CD4-positive, CD25-positive, alpha-beta regulatory T cell (primary cell): ENCODE measurements at places on chromosomes 2 and 18.
A peak's percentile ranks its signal among the peaks of the same experiment; 100 is the strongest.

GRCh38 chr2:128358941-128359731, 40.5 kb upstream of the HS6ST1 start:
- H3K27me3 ChIP-seq, result no peaks in the 10 kb centered on the region
- no peaks in the 10 kb centered on the region for H3K36me3 ChIP-seq
- DNase-seq, result no peak
- no peak overlapping the region for H3K4me3 ChIP-seq
- no peaks in the 10 kb centered on the region for H3K4me1 ChIP-seq

DNA sequence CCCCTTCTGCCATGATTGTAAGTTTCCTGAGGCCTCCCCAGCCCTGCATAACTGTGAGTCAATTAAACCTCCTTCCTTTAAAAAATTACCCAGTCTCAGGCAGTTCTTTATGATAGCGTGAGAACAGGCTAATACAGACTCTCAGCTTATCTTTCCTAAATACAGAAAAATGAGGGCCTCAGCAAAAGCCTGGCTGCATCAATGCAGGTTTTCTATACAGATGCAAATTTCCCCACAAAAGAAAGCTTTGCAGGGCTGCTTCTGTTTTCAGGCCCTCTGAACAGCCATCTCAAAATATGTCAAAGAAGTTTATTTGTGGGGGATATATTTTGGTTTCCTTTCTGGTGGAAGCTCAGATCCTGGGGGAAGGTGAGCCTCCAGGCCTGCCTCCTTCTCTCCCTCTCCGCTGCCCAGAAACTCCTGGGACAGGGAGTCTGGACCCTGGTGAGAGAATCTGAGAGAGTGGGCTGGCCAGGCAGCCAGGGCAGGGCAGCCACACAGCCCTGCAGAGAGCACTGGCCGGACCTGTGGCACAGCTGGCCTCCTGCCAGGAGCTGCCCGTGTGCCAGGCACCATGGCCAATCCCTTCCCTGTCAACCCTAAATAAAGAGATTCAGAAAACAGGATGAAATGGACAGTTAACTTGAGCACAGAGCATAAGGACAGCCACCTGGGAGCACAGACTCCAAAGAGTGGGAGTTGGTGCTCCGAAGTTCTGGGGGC, 21.6 kb upstream of the AGXT start:
- H3K4me1 ChIP-seq, result no peaks in the 10 kb centered on the region
- no peaks in the 10 kb centered on the region for H3K36me3 ChIP-seq
- no peaks in the 10 kb centered on the region for H3K27me3 ChIP-seq
- no peak overlapping the region for H3K27ac ChIP-seq
- no peak for DNase-seq

- H3K4me3 ChIP-seq, result no peak overlapping the region
- DNase-seq, result no peak
- no peak overlapping the region for H3K27ac ChIP-seq
- H3K4me1 ChIP-seq, result peaks cover 5% of the 10 kb centered on the region
Observed at GRCh38 chr2:44211183-44211582, 42.5 kb downstream of the PPM1B start.

GRCh38 chr2:169480079-169480465, 778 bp downstream of the BBS5 start:
- H3K27me3 ChIP-seq, result no peaks in the 10 kb centered on the region
- H3K36me3 ChIP-seq, result no peaks in the 10 kb centered on the region
- no peak for DNase-seq
- H3K27ac ChIP-seq, result no peak overlapping the region

GRCh38 chr18:9757827-9758621, 49.9 kb downstream of the RAB31 start:
- H3K36me3 ChIP-seq, result no peaks in the 10 kb centered on the region
- DNase-seq, result no peak
- no peak overlapping the region for H3K4me3 ChIP-seq
- H3K4me1 ChIP-seq, result no peaks in the 10 kb centered on the region
- H3K27ac ChIP-seq, result no peak overlapping the region

GRCh38 chr2:205073433-205074020, 528.3 kb downstream of the PARD3B start:
- no peaks in the 10 kb centered on the region for H3K27me3 ChIP-seq
- no peak overlapping the region for H3K4me3 ChIP-seq
- no peaks in the 10 kb centered on the region for H3K36me3 ChIP-seq
- H3K27ac ChIP-seq, result no peak overlapping the region

- H3K4me3 ChIP-seq, result peak overlapping the region; percentile 62
- H3K27me3 ChIP-seq, result peaks cover 2% of the 10 kb centered on the region
Observed at GRCh38 chr2:100643906-100644501, 81.2 kb downstream of the PDCL3 start.

DNA sequence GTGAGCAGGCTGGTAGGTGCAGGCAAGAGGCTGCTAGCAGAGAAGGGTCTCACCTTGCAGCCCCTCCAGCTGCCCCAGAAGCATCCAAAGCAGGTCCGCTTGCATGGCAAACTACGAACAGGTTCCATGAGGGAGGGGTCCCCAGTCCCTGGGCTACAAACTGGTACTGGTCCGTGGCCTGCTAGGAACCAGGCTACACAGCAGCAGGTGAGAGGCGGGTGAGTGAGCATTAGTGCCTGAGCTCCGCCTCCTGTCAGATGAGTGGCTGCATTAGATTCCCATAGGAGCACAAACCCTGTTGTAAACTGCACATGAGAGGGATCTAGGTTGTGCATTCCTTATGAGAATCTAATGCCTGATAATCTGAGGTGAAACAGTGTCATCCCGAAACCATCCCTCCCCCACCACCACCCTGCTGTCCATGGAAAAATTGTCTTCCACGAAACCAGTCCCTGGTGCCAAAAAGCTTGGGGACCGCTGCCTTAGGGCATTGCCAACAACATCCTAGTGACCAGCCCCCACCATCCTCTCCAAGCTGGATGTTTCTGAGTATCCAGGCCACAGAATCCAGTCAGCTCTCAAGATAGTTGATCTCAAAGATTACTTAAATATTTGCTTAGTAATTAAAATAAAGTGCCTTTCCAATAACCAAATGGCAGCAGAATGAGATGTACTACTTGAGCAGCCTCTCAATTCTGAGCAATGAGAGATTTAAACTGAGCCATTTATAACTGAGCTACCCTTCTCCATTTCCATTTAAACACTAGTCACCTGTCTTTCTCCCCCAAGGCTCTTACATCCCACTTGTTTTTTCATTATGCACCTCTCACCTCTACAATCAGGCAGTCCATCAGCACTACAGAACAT, 32.4 kb downstream of the LRP2 start:
- no peaks in the 10 kb centered on the region for H3K36me3 ChIP-seq
- H3K27ac ChIP-seq, result no peak overlapping the region
- H3K27me3 ChIP-seq, result no peaks in the 10 kb centered on the region
- no peaks in the 10 kb centered on the region for H3K4me1 ChIP-seq
- H3K4me3 ChIP-seq, result no peak overlapping the region
- no peak for DNase-seq

DNA sequence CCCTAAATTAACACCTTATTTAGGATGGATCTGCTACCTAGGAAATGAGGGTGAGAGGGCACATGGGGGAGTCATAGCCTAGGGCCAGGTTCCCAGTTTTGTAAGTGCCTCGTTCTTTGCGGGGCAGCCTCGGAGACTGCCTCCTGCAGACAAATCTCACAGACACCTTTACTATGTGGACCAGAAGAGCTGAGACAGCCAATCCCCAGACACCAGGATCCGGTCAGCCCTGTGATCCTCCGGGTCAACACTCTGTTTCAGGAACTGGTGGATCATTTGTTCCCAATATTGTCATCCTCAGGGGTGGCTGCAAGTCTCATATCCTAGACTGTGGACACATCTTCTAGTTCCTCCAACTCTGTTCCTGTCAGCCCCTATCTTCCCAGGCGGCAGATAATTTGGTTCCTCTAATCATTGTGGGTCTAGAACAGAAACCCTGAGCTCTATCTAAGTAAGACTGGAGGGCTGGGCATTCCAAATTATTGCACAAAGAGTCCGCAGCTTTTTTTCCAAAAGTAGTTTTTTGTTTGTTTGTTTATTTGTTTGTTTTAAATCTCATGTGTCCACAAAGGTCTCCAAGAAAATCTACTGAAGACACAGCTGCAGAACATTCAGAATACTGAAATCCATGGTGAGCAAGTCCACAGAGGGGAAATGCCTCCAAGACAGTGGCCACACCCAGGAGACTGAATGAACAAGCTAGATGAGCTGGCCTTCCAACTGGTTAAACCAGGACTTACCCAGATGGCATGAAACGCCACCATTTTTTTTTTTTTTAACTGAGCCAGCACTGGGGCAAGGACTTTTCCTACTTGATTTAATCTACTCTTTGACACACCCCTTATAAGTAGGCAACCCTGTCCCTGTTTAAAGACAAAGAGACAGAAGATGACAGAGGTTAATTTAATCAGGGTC, 6.2 kb upstream of the GDF7 start:
- no peak overlapping the region for H3K27ac ChIP-seq
- H3K27me3 ChIP-seq, result peaks cover 18% of the 10 kb centered on the region
- DNase-seq, result no peak
- no peak overlapping the region for H3K4me3 ChIP-seq

DNA sequence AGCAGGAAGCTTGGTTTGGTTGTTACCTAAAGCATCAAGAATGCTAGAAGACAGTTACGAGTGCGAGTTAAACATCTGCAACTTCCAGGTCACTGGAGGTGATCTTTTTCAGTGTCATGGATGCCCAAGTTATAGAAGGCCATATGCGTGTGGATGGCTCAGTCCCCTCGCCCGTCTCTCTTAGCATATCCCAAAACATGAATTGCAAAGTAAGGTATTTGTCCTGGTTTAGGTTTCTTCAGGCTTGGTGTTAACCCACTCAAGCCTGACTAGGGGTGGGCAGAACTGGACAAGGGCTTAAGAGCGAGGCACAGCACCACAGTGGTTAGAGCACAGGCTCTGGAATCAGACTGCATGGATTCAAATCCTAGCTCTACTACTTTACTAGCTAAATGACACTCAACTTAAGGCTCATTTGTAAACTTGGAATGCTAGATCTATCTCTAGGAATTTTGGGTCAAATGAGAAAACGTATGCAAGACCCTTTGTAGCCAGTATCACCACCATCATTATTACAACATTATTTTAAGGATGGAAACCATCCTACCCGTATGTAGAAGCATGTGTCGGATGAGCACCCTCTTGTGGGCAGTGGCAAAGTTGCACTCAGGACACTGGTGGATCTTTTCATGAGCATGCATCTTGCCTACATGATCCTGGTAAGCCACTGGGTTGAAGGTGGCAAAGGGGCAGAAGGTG, 11.2 kb downstream of the ZNF142 start:
- peak; percentile 56 for DNase-seq
- H3K4me3 ChIP-seq, result no peak overlapping the region
- no peak overlapping the region for H3K27ac ChIP-seq

DNA sequence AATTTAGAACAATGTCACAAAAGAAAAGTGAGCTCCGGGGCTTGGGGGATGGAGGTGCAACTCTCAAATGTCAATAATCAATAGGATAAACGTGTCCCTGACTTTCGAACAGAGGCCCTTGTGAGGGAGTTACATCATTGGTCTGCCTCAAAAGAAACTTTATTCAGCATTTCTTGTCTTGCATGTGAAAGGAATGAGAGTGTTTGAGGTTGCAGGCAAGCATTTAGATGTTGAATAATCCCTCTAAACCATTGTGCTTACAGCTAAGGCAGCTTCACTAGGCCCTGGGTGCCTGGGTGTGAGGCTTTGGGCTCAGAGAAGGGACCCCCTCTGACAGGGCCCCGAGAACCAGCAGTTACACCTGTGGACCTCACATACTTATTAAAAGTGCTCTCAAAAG, 28.6 kb upstream of the FHL2 start:
- no peaks in the 10 kb centered on the region for H3K36me3 ChIP-seq
- H3K4me1 ChIP-seq, result peaks cover 14% of the 10 kb centered on the region
- H3K27ac ChIP-seq, result no peak overlapping the region
- H3K27me3 ChIP-seq, result no peaks in the 10 kb centered on the region
- H3K4me3 ChIP-seq, result no peak overlapping the region

DNA sequence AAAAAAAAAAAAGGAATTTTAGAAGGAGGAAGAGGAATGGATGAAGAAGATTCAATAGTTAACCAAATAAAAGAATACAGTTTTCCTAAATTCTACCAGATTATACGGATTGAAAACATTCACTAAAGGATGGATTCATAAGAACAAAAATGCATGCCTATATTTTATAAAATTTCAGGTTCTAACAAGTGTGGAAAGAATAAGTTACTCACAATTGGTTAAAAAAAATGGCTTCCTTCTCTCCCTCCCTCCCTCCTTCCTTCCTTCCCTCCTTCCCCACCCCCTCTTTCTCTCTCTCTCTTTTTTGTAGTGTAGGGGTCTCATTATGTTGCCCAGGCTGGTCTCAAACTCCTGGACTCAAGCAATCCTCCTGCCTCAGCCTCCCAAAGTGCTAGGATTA, 1.6 kb upstream of the TP53I3 start:
- no peaks in the 10 kb centered on the region for H3K36me3 ChIP-seq
- no peak overlapping the region for H3K4me3 ChIP-seq
- no peak for DNase-seq
- H3K27ac ChIP-seq, result no peak overlapping the region
- peaks cover 17% of the 10 kb centered on the region for H3K4me1 ChIP-seq

- H3K27me3 ChIP-seq, result no peaks in the 10 kb centered on the region
- H3K4me3 ChIP-seq, result no peak overlapping the region
- H3K4me1 ChIP-seq, result no peaks in the 10 kb centered on the region
- no peaks in the 10 kb centered on the region for H3K36me3 ChIP-seq
- no peak for DNase-seq
Observed at GRCh38 chr18:44945888-44946401, 265.3 kb downstream of the SETBP1 start.

- no peak for DNase-seq
- H3K36me3 ChIP-seq, result no peaks in the 10 kb centered on the region
- no peak overlapping the region for H3K4me3 ChIP-seq
- H3K27me3 ChIP-seq, result peaks cover 3% of the 10 kb centered on the region
- no peaks in the 10 kb centered on the region for H3K4me1 ChIP-seq
- H3K27ac ChIP-seq, result no peak overlapping the region
Observed at GRCh38 chr2:31704561-31705212, 123.9 kb upstream of the SRD5A2 start.

- peak overlapping the region; percentile 97 for H3K27ac ChIP-seq
Observed at GRCh38 chr2:148645539-148646230, 1.1 kb downstream of the EPC2 start.

GRCh38 chr2:9519250-9519649, 36.4 kb downstream of the ADAM17 start:
- H3K27me3 ChIP-seq, result no peaks in the 10 kb centered on the region
- H3K27ac ChIP-seq, result no peak overlapping the region
- H3K4me3 ChIP-seq, result no peak overlapping the region
- H3K36me3 ChIP-seq, result peaks cover 69% of the 10 kb centered on the region
- H3K4me1 ChIP-seq, result no peaks in the 10 kb centered on the region

DNA sequence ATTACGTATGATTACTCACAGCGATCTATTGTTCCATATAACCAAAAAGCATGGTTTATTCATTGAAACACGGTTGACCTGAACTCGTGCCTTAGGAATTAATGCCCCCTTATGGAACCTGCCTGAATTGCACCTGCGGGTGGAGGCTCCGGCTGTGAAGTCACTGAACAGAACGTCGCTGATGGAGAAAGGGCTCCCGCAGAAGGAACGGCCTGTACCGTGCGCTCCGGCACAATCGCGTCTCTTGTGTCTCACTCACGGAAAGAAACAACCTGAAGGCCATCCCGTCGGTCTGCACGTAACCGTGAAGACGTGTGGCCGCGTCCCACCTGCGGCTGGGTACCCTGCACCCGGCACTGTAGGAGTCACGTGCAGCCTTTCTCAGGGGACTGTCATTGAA, 133.1 kb downstream of the NFATC1 start:
- peaks cover 9% of the 10 kb centered on the region for H3K4me1 ChIP-seq
- peak; percentile 70 for DNase-seq
- no peak overlapping the region for H3K4me3 ChIP-seq
